ENCODE measurements at places on chromosomes 1 and 21.

DNA sequence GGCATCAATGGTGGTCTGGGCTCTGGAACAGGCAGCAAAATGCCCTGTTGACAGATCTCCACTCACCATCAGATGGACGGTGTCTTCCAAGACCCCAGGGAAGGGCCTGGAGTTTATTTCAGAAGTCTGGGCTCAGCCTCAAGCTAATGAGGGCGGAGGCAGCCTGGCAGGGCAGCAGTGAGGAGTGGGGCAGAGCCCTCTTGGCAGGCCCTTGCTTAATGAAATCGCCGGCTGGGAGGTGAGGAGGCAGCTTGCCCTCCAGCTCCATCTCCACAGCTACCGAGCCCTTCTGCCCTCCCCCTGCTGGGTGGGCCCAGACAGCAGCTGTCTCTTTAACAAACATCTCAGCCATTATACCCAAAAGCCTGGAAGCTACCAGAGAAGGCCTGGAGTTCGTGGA is 22.0 kb upstream of the GRIK3 start:
- DNase-seq: no peak

DNA sequence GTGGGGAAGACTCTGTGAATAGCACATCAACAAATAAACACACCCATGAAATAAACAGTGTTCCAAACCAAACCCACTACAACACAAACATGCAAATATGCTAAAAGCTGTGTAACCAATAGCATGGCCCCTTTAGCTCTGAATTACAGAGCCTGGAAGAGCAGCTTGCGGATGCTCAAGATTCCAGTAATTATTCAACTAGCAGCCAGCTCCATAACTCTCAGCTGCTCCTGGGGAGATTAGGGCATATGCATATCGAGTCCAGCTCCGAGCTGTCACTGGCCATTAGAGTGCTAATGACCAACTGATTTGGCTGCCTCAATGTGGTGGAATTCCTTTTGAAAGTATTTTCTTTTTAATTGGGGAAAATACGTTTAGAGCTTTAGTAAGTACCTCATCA is 207.1 kb downstream of the HHAT start:
- DNase-seq: no peak

DNA sequence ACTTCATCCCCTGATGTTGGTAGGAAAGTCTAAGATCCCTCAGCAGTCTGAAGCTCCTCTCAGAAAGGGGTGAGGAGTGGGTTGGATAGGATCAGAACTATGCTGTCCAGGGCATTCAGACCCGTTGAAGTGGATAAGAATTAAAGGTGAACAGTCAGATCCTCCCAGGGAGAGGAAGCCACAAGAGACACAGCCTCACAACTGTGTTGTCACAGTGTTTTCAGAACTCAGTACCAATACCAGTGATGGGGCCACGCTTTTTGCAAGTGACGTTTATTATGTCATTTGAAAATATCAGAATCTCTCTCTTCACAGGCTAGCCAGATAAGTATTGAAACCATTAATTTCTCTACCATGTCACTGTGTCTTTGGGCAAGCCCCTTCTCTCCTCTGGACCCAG is 15.4 kb upstream of the EPS15 start:
- no peak for DNase-seq

- no peak for DNase-seq
Observed at GRCh38 chr1:9655836-9656235, 4.3 kb downstream of the PIK3CD start.

DNA sequence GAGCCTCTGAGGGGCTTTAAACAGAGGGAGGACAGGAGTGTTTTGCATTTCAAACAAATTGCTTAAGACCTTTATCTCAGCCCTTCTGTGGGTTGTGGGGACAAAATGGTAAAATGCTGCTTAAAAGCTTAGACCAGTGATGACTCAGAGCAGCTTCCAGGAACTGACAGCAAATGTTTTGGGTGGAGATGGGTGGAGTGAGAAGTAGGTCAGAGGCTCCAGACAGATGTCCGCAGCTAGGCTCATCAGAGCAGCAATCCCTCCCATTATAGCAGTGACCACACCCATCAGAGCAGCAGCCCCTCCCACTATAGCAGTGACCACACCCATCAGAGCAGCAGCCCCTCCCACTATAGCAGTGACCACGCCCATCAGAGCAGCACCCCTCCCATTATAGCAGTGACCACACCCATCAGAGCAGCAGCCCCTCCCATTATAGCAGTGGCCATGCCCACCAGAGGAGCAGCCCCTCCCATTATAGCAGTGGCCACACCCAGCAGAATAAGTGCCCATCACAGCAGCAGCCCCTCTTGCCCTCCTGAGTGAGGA is 532.2 kb downstream of the MATN1 start:
- DNase-seq: no peak

DNA sequence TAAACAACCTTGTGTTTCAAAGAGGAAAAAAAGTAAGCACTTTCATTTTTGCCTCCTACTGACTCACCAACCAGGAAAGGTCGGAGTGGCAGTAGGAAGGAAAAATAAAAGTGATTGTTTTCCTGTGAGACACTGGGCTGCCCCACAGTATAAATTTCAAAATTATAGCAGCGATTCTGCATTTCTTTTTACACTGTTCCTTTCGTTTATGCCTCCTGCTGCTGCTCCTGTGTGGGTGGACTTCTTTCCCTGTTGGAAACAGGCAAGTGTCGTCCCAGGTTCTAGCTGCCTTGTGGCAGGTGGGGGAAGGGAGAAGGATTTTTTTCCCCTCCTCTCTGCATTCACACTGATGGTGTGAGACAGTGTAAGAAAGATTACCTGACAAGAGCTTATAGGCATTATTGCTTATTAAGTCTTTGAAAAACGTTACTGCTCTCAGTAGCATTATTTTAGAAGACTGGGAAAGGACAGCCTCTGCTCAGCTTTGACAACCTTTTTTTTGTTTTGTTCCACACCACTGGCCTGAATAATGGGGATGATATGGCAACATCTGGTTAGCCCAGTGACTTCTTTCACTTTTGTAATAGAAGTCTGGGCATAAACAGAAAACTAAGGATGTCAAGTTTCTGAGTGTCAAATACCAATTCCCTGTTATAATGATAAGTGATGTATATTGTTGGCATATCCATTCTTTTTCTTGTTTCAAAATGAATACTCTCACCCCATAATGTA is 77.9 kb downstream of the NEK7 start:
- no peak for DNase-seq

DNA sequence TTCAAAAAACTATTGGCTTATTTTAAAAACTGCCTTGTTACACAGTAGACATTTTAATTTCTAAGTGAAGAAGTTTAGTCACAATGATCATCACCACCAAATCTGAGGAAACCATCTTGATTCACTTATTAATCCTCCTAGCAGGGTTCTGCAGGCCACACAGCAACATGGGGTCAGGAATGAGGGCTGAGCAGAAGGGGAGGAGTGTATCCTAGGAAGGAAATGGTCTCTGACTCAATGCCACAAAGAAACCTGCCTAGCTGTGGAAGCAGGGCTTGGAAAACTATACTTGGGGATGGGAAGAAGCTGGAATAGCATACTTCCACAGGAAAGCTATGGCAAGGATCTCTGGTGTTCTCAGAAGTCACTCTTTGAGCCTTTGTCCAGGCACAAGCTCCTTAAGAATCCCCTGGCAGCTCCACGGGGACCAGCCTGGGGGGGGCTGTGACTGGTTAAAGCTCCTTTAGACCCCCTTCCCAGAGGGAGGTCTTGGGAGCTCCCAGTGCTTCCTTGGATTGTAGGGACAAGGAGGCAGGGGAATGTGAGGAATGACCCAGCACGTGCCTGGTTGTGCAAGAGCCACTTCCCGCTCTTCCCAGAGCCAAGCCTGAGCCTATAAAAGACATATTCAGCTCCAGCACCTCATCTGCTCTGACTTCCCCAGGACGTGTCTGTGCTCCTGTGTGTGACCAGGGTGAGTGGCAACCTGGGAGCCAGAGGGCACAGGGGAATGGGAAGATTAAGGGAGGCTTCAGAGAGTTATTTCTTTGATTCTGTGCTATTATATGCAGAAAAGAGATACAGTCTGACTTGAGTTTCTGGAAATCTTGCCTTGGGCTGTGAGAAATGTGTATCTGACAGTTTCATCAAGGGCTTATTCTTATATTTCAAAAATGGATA is at the start of gene LCE2A:
Gene LCE2A (plus strand): TSS at position 645 of the 900 bp plus-strand sequence. CDS start 557 bp downstream, outside the sequence.
- no peak for DNase-seq

GRCh38 chr1:27572679-27573426 is 31.1 kb downstream of the AHDC1 start:
- no peak for DNase-seq

DNA sequence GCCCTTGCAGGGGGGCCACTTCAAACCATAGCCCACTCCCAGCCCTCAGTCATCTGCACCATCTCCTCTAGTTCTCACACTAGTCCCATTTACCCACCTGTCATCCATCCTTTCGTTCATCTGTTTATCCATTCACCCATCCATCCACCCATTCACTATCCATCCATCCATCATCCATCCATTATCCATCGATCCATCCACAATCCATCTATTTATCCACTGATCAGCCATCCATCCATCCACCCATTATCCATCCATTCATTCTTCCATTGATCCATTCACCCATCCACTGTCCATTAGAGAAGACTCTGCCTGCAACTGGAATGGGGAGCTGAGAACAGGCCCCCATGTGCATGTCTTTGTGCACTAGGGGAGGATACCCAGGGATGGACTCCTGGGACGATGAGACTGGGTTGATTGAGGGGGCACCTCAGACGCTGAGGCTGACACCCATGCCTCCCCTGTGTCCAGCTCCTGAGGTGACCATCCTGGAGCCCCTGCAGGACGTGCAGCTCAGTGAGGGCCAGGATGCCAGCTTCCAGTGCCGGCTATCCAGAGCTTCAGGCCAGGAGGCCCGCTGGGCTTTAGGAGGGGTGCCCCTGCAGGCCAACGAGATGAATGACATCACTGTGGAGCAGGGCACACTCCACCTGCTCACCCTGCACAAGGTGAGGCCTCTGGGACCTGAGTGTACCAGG is 97.9 kb downstream of the TRIM11 start:
- DNase-seq: no peak

GRCh38 chr1:25522031-25522655 is 21.3 kb upstream of the LDLRAP1 start:
- no peak for DNase-seq

DNA sequence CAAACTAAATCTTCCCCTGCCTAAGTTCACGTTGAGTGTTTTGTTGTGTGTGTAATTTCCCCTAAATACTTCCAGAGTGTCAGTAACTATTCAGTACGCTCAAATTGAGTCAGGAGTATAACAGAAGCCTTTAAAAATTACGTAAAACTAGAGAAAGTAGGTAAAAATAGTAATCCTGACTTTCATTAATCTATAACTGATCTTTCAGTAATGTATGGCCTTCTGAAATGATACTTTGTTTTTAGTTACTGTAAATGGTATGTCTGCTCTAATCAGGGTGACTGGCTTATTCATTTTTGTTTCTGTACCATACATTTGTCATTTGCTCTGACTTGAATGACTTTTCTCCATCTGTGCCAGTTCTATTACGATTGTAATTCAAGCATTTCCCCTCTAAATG is 29.4 kb downstream of the MIER1 start:
- no peak for DNase-seq

DNA sequence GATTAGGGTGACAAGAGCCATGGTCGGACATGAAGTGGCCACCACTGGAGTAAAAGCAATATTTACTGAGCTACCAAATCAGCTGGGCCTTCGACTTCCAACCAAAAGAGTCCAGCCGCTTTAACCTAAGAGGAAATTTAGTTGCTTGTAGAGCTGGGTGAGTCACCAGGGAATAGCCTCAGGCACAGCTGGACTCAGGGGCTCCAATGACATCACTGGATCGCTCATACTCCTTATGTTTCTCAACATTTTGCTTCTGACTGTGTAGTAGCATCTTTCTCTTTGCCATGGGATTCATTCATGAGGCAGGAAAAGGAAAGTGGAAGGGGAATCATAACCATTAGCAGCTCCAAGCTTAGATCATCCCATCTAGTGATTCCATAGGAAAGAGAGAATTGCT is 664.4 kb downstream of the MATN1 start:
- no peak for DNase-seq

DNA sequence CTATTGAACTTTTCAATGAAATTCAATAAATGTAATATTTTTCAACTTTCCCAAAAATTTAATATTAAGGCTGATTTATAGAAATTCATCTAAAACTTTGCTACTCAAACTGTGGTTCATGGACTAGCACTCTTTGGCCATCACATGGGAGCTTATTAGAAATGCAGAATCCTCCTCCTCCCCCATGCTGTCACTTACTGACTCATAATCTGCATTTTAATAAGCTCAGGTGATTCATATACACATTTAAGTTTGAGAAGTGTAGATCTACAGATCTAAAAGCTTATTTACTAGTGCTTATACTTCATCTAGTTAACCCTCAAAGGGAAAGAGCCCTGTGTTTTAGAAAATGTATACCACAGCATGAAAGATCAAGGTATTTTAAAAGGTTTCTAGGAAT is 84.3 kb downstream of the HS2ST1 start:
- no peak for DNase-seq
